Coronary artery (tissue), 2 donors: ENCODE measurements at places on chromosomes 2 and 18.

- no peak for DNase-seq
These were observed 198.9 kb downstream of the LRATD1 start for GRCh38 chr2:14831458-14831857.

- no peak for DNase-seq
These were observed 40.9 kb upstream of the LAPTM4A start for GRCh38 chr2:20092226-20092900.

GRCh38 chr2:98743835-98744234, 12.9 kb upstream of the MGAT4A start:
- no peak for DNase-seq

DNA sequence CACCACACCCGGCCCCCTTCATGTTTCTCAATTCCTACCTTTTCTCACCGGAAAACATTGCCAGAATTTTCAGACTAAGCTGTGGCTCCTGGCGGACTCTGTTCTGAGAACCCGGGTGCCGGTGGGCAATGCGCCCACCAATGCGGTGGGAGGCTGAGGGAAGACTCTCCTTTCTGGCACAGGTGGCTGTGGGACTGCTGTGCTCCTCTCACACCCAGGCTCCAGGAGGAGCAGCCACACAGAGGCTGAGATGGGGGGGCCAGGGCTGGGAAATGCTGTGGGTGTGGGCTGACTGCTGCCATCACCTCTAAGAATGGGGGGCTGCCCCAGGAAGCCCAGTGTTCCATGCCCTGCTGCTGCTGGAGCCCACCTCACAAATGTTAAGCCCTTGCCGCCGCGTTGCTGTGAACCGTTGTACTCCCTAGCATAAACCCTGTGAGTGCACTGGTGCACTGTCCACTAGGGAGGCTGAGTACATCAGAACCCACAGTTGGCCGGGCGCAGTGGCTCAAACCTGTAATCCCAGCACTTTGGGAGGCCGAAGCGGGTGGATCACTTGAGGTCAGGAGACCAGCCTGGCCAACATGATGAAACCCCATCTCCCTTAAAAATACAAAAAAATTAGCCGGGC, 152.6 kb downstream of the LDLRAD4 start:
- peak; percentile 69 for DNase-seq

GRCh38 chr18:72410399-72410798, 133.7 kb downstream of the CBLN2 start:
- no peak for DNase-seq

- DNase-seq, result no peak
These were observed 166.9 kb downstream of the CDCA7 start for GRCh38 chr2:173521450-173522192.

DNA sequence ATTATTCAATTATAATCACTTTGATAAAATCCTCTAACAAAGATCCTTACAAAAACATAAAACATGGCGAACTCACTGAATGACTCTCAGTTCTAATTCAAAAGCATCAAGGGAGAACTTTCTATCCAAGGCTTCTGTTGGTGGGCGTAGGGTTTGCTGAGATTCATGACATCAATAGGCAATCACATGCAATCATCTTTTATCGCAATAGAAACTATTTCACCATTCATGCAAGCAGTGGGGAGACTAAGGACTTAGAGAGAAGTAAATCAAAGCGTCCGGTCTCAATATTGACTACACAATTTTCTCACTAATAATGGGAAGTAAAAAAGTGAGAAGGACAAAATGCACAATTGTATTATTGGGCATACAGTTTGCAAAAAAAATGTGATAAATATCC, 168.7 kb downstream of the SCG2 start:
- DNase-seq, result no peak

- no peak for DNase-seq
These were observed 101.7 kb upstream of the FZD7 start for GRCh38 chr2:201931951-201932350.

GRCh38 chr2:85549826-85550225, 10.9 kb downstream of the MAT2A start:
- no peak for DNase-seq

- no peak for DNase-seq
These were observed 9.8 kb downstream of the HNRNPLL start for GRCh38 chr2:38592951-38593350.

GRCh38 chr2:235827585-235827992, 333.7 kb downstream of the AGAP1 start:
- no peak for DNase-seq

- no peak for DNase-seq
These were observed 292.0 kb downstream of the CNTNAP5 start for GRCh38 chr2:124316881-124317605.

DNA sequence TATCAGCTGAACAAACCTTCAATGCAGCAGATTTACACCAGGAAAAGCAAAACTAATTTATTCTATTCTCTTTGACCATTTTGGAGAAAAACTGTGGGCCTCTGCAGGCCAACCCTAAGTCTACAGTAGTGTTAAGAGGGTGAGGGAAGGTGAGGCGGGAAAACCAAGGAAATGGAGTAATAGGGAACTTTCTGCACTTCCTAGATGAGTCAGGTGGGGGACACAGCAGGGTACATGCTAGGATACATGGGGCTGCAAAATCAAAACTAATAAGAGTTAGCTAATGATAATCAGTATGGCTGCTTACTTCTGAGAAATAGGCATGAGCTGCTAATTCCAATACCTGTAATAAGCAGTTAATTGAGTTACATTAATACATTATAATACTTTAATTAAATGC, 66.0 kb upstream of the PGAP1 start:
- no peak for DNase-seq

- DNase-seq, result no peak
These were observed 207.1 kb upstream of the SMAD2 start for GRCh38 chr18:48137374-48138081.

- DNase-seq, result no peak
These were observed 253.9 kb upstream of the VWC2L start for GRCh38 chr2:214156971-214157370.

- DNase-seq, result no peak
These were observed 11.0 kb downstream of the GORASP2 start for GRCh38 chr2:170940066-170940465.

GRCh38 chr2:28463893-28464292, 32.0 kb upstream of the PLB1 start:
- no peak for DNase-seq

GRCh38 chr2:84912984-84913383, 7.5 kb downstream of the TMSB10 start:
- DNase-seq, result no peak

- DNase-seq, result no peak
These were observed 209.7 kb downstream of the TMX3 start for GRCh38 chr18:68505178-68505574.

GRCh38 chr18:11167778-11168177, 18.4 kb upstream of the PIEZO2 start:
- DNase-seq, result no peak

GRCh38 chr2:84980263-84980983, 9.5 kb downstream of the KCMF1 start:
- no peak for DNase-seq

- DNase-seq, result no peak
These were observed 69.1 kb upstream of the KCNE4 start for GRCh38 chr2:222982909-222983265.

- no peak for DNase-seq
These were observed 40.1 kb downstream of the THUMPD2 start for GRCh38 chr2:39738936-39739335.

DNA sequence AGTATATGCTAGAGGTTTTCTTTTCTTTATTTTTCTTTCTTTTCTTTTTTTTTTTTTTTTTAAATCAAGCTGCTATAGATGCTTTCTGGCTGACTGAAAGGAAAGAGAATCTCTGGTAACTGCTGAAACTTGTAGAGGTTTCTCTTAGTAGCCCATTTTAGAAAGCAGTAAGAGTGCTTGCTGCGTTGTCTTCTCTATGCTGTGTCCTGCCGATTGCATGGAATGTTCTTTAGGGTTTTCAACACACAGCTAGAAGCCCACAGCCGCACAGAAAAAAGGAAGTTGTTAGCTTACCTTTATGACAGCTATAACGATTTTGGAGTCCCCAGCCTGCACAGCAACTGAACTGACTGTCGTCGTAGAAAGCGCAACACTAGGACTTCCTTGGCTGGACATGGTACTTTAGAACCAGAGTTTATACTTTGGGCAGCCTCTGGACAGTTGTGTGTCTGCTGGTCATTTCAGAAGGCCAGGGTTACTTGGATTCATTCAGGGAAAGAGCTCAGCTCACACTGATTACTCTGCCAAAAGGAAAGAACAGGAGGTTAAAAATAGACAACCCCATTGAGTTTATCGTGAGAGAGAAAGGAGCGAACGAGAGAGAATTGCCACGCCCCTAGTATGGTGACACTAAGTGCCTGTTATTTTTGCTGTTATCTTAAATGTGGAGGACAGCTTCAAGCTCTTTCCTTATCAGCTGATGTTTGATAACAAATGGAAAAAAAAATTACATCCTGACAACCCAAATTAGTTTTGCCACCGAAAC, at the start of gene CCDC141:
TSS of gene CCDC141 (minus strand) at position 592 of the 766 bp plus-strand sequence. CDS start at position 396, 196 bp downstream.
- DNase-seq, result no peak

- no peak for DNase-seq
These were observed 179.5 kb downstream of the GULP1 start for GRCh38 chr2:188471166-188471565.

- no peak for DNase-seq
These were observed 48.6 kb downstream of the ANO7 start for GRCh38 chr2:241237047-241237446.

DNA sequence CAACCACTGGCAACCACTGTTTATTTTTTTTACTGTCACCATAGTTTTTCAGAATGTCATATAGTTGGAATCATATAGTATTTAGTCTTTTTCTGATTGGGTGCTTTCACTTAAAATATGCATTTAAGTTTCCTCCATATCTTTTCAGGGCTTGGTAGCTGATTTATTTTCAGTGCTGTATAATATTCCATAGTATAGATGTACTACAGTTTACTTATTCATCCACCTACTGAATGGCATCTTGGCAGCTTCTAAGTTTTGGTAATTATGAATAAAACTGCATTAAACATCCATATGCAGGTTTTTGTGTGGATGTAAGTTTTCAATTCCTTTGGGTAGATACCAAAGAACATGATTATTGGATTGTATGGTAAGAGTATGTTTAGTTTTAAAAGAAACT, 23.0 kb downstream of the CFAP221 start:
- no peak for DNase-seq

- no peak for DNase-seq
These were observed 81.2 kb downstream of the UGGT1 start for GRCh38 chr2:128172191-128172590.

DNA sequence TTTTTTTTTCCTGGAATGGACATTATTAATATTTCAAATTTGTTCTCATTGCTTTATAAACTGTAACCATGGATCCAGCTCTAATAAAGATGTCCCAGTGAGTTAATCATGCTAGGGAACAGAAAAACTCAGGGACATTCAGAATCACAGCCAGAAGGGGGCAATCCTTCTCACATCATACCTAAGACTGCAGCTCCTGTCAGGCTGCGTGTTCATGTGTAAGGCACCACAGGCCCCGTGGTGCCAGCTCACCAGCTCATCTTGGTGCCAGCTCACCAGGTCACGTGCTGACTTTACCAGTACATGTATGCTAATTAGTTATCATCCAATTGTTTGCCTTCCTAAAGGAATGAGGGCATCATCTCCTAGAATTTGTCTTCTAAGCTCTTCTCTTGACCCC, 84.7 kb upstream of the NEDD4L start:
- DNase-seq, result no peak

GRCh38 chr18:21040466-21040865, 71.1 kb downstream of the ROCK1 start:
- DNase-seq, result no peak

DNA sequence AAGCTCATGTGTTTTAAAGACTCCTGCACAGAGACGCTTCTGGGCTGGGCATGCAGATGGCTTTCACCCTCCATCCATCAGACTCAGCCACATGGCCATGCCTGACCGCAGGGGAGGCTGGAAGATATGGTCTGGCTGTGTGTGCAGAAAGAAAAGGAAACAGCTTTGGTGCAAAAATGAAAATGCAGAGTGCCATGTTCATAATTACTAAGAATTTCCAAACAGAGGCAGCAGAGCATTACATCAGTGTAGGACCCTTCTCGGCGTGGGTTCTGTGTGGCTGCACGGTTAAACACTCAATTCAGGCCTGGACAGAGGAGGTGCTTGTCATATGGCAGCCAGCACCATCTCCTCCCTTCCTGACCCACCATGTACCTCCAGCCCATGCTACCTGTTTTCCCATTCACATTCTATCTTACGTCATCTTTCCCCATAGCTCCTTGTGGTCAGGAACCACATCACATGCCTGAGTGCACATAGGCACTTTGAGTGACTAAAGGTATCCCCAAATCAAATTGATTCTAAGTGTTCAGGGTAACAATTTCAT, 200.3 kb upstream of the ID2 start:
- no peak for DNase-seq

GRCh38 chr18:9709304-9709877, 1.3 kb downstream of the RAB31 start:
- no peak for DNase-seq

DNA sequence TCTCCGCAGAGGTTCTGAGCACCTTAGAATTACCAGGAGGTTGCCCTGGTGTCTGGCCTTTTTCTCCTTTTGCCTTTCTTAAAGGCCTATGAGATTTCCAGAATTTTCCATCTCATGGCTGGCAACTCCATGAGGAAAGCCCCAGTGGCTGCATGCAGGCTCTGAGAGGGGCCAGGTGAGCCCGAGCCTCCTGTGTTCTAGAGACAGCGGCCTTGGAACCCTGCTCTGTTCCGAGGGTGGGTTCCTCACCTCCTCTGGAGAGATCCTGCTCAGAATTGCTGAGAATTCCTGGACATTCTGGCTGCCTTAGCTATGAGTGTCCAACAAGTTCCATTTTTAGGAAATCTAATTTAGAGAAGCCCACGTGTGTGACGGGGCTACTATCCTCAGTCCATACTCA, 35.7 kb upstream of the HPCAL1 start:
- DNase-seq, result no peak

- DNase-seq, result no peak
These were observed at the start of gene RFX8 for GRCh38 chr2:101474731-101475384. RFX8 (minus strand) TSS chr2:101475112; CDS start chr2:101466848, 8,264 bp downstream.

- no peak for DNase-seq
These were observed 495 bp upstream of the GULP1 start for GRCh38 chr2:188291142-188291616.

DNA sequence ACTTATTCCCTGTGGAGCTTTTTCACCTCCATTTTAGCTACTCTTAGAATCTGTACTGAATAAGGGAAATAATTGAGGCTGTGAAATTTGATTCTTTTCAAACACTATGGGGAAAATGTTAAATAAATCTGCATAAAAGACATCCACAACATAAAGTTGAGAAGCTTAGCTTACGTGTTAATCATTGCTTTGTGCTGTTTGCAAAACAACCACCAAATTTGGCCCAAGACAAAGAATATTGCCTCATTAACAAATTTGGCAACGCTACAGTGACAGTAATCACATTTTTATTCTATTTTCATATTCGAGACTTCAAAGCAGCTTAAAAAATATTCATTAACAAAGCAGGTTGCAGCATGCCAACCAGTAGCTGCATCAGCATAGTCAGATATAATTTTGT, 437.6 kb downstream of the DPP10 start:
- DNase-seq, result no peak
